Small intestine (tissue), 16 donors: ENCODE measurements at places on chromosomes 1 and 21. TPM values are rescaled to one million over a fixed set of nuclear protein-coding genes. Genes with fewer than 3 reads are reported as not detected.

GRCh38 chr1:198876371-198876871 lies 237.6 kb downstream of the PTPRC start:
- no peak for DNase-seq

ZMYND12 gene
- polyA plus RNA-seq = 1.7 TPM

DNA sequence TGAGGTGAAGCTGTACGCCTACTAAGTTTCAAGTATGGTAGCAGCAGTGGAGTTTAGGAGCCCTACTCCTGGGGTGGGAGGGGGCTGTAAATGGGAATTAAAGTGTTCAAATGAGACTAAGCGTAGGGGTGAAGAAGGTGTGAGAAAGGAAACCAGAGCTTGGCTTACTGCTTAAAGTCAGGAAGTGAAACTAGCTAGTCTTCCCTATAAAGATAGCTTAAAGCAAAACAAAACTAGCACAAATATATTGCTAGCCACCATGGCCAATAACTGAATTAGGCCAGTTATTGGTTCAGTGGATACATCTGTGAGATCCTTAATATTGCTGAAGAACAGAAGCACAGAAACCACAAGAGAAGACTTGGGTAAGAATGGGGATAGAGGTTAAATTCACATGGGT lies 492.2 kb upstream of the PKN2 start:
- no peak for DNase-seq

GRCh38 chr1:198291924-198292323 lies 135.1 kb downstream of the NEK7 start:
- no peak for DNase-seq

- no peak for DNase-seq
These were observed 7.5 kb upstream of the YBX1 start for GRCh38 chr1:42674682-42675081.
